Glomerular endothelial cell (primary cell): ENCODE measurements at places on chromosomes 6 and 20. TPM values are rescaled to one million over a fixed set of nuclear protein-coding genes. Genes with fewer than 3 reads are reported as not detected.

DNA sequence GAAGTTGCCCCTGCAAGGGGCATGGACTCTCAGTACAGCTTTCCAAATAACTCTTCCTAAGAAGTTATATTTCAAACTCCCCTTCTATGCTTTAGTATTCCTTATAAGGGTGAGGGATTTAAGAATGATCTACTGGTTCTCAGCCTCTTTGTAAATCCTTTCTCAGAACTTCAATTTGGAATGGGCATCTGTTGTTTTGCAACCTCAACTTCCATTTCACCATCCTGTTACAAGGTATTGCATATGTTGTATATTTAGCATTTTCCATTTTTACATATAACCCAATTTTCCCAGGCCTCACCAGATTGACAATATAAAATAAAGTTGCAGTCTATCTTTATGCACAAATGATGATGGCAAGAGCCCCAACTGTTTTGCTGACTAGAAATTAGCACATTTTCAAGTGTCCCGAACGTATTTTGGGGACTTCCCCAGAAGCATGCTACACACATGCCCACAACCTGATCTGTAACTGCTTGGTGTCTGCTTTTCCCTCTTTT, 154.9 kb upstream of the CARMIL1 start:
- no peak for DNase-seq

Gene SLC17A5
- total RNA-seq = 22.8 and 28.3 TPM in 2 replicates

DNA sequence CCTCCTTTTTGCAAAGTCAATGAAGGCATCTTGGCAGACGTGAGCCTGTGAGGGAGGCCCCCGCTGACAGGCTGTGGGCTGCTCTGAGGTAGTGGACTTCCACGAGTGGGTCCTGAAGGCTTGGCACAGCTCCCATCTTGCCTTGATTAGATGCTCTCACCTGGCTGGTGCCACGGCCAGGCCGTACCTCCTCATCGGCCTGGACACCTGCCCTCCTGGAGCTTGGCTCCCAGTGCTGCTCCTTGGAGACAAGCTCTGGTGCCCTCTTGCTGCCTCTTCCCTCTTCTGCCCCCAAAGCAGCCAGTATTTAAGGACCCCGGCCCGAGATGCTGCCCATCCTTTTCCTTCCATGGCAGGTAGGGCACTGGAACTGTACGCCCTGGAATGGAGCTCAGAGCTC, 93.5 kb downstream of the ERMARD start:
- DNase-seq = no peak

Gene PGC
- total RNA-seq = not detected in 2 replicates

Gene GABRR2
- 0.18 TPM in 1 of 2 replicates, not detected in the other for total RNA-seq

Gene TTK
- total RNA-seq = 4.0 and 7.2 TPM in 2 replicates
